ENCODE measurements at places on chromosomes 2 and 18.

DNA sequence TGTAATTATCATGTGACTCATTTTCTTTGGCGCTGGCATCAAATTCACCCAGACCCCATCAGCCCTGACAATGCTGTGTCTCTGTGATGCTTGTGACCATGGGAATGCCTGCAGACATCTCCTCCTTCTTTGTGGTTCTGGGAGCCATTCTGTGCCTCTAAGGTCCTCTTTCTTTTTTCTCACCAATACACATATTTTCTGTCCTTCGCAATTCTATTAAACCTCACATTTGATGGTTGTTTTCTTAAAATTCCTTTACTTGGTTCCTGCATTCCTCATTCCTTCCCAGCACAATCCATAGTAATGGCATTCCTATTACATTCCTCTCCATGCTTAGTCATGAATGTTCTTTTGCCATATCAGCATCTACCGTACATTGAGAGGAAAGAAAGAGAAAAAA is 375.3 kb downstream of the PIK3C3 start:
- no peak for DNase-seq

GRCh38 chr2:85032621-85033020 is 61.7 kb downstream of the KCMF1 start:
- no peak for DNase-seq

DNA sequence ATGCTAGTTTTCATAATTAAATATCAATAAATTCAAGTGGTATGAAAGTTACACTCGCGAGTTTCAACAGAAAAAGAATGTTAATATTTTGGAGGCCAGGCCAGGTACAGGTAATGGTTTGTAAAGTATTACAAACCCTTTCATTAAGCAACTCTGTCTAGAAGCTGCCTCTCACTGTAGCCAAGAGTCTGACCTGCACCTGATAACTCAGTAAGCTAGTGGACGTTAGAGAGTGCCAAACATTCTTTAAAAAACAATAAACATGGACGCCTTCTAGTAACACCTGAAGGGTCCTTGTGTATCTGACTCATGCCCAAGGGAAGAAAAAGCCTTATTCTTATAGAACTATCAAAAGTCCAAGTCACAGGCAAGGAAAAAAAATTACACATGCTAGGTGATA is 70.2 kb downstream of the MBD2 start:
- no peak for DNase-seq

- DNase-seq, result peak; percentile 61
Observed at GRCh38 chr2:55049043-55049820, 1.0 kb downstream of the RTN4 start.

GRCh38 chr2:37228788-37229187 is 2.6 kb downstream of the CEBPZ start:
- no peak for DNase-seq

Measured in NCI-H1105 (cell line).